ENCODE measurements at places on chromosomes 3 and 15.

DNA sequence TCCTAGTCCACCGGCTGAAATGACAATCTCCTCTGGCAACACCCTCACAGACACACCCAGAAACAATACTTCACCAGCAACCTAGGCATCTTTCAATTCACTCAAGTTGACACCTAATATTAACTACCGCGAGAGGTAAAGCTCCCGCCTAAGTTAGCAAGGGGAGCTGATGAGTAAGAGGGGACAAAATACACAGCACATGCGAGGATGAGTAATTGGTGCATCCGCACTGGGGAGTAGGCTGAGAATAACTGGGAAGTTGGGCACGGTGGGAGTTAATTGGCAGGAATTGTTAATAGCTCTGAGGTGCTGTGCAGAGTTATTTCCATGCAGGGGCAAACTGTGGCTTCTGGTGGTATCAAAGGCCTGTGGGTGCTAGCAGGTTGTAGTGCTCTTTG lies 14.5 kb upstream of the PLD1 start:
- DNase-seq = no peak

- no peak for DNase-seq
Observed at GRCh38 chr15:56832125-56832524, 86.3 kb upstream of the TCF12 start.

- DNase-seq = no peak
Observed at GRCh38 chr15:57941816-57942215, 123.7 kb downstream of the ALDH1A2 start.

DNA sequence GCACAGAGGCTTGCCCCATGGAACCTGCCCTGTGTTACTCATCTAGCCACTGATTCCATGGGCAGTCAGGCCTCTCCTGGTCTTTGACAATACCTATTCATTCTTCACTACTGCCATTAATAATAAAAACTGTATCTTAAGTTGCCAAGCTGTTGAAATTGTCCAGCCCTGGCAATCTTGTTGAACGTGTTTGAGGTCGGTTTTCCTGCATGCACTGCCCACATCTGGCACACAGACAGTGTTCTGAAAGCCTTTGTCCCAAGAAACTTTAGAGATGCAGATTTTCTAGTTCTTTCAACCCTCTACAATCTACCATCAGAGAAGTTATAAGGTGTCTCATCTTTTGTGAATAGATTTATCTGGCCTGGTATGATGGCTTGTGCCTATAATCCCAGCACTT lies 567.2 kb upstream of the NECTIN3 start:
- no peak for DNase-seq

DNA sequence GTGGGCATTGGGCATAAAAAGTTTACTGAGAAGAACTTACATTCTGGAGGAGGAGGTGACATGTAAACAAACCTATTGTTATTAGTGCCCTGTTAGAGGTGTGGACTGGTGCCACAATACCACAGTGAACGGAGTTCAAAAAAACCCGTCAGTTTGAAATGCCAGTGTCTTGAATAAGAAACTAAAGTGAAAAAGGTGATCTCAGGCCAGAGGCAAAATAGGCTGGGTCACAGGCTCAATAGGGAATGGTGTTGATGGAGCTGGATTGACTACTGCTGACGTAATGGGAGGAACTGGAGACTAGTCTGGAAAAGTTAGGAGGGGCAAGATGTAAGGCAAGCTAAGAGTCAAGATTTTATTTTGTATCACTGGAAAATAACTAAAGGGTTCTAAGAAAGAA lies 1.6 kb upstream of the DCBLD2 start:
- DNase-seq = no peak

All from NCI-H1417 (cell line).